ENCODE measurements at places on chromosomes 1 and 21. TPM values are rescaled to one million over a fixed set of nuclear protein-coding genes. Genes with fewer than 3 reads are reported as not detected.

The DLGAP3 gene
- polyA plus RNA-seq = 0.16 TPM

The LDLRAD1 gene
- polyA plus RNA-seq = not detected

The NHLH1 gene
- 0.59 TPM for polyA plus RNA-seq

The SFPQ gene
- 312 TPM for polyA plus RNA-seq

The DAB1 gene
- polyA plus RNA-seq = 3.6 TPM

The PRR9 gene
- polyA plus RNA-seq = not detected

The KCNK1 gene
- 1.3 TPM for polyA plus RNA-seq
